NCI-H510A treated with DMSO at 0.1 percent for 48 hours (cell line): ENCODE measurements at places on chromosomes 4 and X.

- DNase-seq, result no peak
Observed at GRCh38 chr4:41498177-41498576, 39.8 kb upstream of the LIMCH1 start.

GRCh38 chr4:81465406-81466340 is 6.0 kb downstream of the RASGEF1B start:
- peak; percentile 77 for DNase-seq

DNA sequence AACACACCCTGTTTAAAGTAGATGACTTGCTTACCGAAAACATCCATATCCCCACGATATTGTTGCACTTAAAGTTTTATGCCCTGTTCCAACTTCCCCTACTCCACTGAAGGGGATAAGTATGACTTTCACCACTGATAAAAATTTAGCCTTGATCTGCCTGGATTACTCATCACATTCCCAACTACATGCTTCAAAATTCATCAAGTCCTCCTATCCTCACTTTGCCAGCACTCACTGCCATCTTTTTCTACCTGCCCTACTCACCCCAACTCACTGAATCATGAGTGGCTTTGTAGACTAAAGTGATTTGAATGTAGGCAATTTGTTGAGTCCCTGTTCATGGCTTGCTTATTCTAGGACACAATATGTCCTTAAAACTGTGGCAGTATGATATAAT is 12.2 kb upstream of the GPRIN3 start:
- DNase-seq, result no peak

DNA sequence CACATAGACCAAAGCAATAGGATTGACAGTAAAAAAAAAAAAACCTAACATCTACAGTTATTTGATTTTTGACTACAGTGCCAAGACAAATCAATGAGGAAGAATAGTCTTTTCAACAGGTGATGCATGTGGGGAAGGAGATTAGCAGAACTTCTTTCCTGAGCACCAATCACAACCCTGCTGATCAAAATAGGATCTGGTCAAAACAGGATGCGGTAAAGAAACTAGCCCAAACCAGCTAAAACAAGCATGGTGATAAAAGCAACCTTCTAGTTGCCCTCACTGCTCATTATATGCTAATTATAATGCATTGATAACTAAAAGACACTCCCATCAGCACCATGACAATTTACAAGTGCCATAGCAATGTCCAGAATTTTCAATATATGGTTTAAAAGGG is 667.5 kb downstream of the GRXCR1 start:
- DNase-seq, result no peak

DNA sequence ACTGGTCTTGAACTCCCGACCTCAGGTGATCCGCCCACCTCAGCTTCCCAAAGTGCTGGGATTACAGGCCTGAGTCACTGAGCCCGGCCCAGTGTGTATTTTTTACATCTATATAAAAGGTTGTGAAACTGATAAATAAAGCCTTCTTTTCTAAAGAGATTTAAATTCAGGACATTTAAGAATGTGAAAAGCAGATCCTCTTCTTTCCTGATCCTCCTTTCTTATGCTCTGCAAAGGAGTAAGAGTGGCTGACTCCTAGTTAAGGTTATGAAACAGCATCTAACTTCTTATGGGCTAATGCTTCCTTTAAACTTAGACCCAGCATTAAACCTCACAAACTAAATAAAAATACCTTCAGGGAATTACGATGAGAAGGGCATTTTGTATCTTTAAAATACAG is 197.7 kb upstream of the MAB21L2 start:
- DNase-seq, result no peak

GRCh38 chrX:155645180-155645579 is 32.4 kb upstream of the TMLHE start:
- no peak for DNase-seq
